ENCODE measurements at places on chromosomes 11 and 22.

DNA sequence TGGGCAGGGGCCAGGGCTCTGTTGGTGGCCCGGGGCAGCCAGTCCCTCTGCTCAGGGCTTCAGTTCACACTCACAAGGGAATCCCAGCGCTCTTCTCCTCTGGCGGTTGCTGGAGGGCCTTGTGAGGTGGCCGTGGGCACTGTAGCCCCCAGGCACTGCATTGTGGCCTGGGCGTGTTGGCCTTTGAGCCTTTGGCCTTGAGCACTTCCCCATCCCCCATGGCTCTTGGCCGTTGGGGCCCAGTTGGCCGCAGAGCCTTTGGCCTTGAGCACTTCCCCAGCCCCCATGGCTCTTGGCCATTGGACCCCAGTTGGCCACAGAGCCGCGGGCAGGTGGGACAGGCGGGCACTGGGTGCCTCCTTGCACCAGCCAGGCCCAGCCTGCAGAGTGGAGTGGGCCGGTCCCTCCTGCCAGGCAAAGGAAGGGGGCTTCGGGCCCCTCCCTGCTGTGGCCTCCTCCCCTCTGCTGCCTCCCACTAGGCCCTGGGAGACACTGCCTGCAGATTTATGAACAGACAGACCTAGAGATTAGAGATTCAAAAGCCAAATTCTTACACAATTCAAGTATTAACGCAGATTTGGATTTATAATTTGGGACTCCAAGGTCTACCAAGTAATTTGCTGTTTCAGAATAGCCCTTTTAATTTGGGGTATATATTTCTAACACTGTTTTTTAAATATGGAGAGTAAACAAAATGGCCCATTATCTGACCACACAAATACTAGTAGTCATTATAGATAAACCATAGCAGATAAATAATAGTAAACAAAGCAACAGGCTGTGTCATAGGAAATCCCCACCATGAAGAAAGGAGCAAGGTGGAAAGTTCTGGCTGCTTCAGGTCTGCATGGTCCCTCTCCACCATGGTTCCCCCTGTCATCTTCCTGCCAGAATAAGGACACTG, 18.2 kb upstream of the TXNRD2 start:
- no peak for DNase-seq

DNA sequence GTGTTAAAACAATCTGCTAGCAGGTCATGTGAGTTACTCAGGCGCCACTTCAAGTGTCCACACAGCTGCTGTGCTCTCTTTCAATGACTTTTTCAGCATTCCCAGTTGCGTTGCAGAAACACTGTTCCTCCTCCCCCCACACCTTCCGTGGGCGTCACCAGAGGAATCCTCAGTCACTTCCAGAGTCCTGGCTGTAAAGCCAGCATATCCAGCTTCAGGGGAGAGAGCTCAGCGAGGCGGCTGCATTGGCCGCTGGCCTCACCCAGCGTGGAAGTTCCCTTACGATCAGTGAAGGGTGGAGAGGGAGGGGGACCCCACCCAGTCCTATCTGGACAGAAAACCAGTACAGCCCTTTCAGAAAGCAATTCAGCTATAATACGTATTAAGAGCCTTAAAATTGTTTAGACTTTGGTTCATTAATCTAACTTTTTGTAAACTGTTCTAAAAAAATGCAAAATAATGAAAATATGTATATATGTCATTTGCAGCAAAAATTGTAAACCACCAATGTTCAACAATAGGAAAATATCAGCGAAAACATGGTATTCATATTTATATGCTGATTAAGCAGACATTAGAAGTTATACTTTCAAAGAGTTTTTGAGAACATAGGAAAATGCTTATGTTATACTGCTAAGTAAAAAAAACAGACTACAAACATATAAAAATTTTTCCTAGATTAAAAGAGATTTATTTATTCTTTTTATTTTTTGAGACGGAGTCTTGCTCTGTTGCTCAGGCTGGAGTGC, 2.8 kb upstream of the ANO9 start:
- DNase-seq = no peak

GRCh38 chr22:22215659-22216449, 28.7 kb upstream of the VPREB1 start:
- DNase-seq = no peak

DNA sequence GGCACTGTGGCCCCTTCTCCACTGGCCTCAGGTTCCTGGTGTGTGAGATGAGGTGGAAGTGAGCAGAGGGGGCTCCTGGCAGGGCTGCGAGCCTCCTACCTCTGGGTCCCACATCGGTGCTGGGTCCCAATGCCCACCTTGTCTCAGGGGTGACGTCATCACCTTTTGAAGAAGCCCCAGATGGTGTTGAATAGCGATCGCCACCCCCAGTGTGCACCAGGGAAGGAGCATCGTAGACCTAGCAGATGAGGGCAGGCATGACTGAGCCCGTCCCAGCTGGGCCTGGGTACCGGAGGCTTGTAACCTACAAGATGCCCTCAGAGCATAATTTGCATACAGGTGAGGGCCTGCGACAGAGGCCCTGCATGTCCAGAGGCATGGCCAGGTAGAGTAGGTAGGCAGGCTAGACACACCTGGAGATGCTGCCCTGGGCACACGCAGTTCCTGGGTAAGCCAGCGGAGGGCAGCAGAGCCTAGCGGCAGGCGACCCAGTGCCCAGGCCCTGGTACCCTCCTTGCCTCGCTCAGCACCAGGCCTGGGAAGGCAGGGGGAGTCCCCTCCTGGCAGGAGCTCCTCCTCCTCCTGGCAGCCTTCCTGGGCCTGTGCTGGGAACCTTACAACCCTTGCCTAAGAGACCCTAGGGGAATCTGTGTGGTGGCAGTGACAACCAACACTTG, 52.5 kb downstream of the TPCN2 start:
- peak; percentile 49 for DNase-seq

- no peak for DNase-seq
Measured at GRCh38 chr11:60718524-60719316, 5.8 kb upstream of the MS4A18 start.

- DNase-seq = no peak
Measured at GRCh38 chr11:68855205-68855981, 13.7 kb upstream of the CPT1A start.

- no peak for DNase-seq
Measured at GRCh38 chr22:46234969-46235368, 15.1 kb downstream of the CDPF1 start.

GRCh38 chr22:42431401-42432019, 693 bp downstream of the NFAM1 start:
- DNase-seq = no peak

- no peak for DNase-seq
Measured at GRCh38 chr11:131748151-131749050, 378.0 kb downstream of the NTM start.

GRCh38 chr11:72798361-72798760, 4.5 kb upstream of the STARD10 start:
- no peak for DNase-seq

DNA sequence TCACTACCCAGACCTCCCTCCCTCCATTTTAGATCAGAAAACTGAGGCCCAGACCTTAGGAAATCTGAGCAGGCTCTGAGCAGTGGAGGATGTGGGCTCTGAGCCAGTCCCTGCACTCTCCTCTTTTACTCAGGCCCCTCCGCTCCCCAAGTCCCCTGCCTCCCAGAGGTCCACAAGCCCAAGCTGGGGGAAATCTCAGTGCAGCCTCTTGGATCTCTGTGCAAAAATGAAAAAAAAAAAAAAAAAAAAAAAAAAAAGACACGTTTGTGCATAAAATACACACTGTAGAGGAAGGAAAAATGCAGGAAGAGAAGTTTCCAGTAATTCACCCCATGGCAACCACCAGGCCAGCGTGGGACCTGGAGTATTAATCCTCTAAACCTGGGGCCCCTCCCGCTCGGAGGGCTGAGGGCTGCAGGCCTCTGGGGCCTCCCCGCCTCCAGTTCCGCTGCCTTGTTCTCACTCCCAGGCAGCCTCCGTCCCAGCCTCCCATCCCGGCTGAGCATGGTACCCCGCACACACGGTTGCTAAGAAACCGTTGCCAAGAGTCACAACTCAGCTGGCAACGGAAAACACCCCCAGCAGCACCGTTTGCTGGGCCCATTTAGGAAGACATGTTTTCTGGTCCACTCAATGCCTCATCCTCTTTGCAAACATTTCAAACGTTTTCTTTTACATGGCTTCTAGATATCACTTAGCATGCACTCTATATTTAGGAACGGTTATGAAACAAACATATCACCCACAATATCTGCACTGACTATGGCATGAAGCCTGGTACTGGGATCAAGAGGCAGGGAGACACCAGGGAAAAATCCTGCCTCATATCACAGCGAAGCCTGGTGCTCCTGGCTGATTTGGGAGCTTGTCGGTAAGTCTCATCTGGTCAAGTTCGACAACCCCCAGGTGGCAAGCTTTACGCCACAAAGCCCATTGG, 227.5 kb downstream of the CTTN start:
- DNase-seq = no peak

DNA sequence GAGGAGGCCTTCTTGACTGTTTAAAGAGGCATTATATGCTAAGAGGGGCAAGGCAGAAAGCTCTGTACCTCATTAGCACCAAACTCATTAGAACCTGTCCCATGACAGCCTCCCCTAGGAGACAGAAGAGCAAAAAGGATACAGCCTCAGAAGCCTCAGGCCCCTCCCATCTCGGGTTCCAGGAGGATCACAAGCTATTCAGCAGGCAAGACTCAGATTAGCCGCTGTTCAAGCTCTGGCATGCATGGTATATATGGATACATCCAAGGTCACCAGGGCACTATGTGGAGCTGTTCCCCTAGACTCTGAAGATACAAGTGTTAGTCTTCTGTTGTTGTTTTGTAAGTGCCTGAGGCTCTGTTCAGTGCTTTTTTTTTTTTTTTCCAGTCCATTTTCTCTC, 32.1 kb downstream of the ATXN10 start:
- no peak for DNase-seq

DNA sequence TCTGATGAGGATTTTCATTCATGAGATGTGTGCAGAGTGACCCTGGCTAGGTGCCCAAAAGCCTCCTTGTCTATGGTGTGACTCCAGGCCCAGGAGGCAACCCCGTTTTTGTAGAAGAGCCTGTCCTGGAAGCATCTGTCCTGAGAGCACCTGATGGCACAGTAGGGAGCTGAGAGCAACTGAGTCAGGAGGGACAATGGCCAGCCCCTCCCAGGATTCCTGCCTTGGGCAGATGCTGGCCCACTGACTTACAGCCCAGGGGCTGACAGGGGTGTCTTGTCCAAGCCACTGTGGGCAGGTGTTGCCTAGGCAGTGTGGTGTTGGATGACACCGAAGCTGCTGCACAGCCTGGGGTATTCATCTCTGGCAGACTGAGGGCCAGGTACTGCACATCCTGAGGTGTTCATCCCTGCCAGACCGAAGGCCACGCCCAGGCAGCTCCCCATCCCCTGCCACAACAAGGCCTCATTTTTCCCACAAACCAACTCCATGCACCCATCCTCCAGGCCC, 3.2 kb upstream of the RFPL2 start:
- DNase-seq = no peak

GRCh38 chr11:31601635-31602282, 92.2 kb downstream of the ELP4 start:
- DNase-seq = no peak

- no peak for DNase-seq
Measured at GRCh38 chr11:47248304-47248663, 330 bp downstream of the ACP2 start.

DNA sequence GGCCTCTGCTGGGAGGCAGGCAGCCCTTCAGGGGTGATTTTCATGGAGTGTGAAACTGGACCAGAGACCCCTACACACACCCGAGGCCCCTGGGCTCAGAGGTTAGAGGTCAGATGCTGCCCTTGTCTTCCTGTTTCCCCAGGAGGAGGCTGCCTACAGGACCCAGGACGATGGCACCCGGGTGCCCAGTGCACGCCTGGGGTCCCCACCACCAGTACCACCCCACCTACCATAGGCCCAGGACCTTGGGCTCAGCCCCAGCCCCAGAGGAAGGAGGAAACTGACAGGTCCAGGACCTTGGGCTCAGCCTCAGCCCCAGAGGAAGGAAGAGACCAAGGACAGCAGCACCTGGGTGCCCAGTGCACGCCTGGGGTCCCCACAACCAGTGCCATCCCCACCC, 79.2 kb downstream of the BRD1 start:
- no peak for DNase-seq

DNA sequence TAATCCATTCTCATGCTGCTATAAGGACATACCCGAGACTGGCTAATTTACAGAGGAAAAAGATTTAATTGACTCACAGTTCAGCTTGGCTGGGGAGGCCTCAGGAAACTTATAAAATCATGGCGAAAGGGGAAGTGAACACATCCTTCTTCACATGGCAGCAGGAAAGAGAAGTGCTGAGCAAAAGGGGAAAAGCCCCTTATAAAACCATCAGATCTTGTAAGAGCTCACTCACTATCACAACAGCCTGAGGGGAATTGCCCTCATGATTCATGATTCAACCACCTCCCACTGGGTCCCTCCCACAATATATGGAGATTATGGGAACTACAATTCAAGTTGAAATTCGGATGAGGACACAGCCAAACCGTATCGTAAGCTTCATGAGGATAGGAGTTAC, 3.8 kb upstream of the CYB5R2 start:
- no peak for DNase-seq

GRCh38 chr11:818396-819128, at the start of gene PNPLA2:
PNPLA2 (plus strand) TSS chr11:818914; CDS start chr11:819719, 805 bp downstream.
- no peak for DNase-seq

- no peak for DNase-seq
Measured at GRCh38 chr22:16956290-16956689, 51.7 kb downstream of the GAB4 start.

GRCh38 chr22:46971099-46971763, 208.8 kb downstream of the TBC1D22A start:
- DNase-seq = no peak

DNA sequence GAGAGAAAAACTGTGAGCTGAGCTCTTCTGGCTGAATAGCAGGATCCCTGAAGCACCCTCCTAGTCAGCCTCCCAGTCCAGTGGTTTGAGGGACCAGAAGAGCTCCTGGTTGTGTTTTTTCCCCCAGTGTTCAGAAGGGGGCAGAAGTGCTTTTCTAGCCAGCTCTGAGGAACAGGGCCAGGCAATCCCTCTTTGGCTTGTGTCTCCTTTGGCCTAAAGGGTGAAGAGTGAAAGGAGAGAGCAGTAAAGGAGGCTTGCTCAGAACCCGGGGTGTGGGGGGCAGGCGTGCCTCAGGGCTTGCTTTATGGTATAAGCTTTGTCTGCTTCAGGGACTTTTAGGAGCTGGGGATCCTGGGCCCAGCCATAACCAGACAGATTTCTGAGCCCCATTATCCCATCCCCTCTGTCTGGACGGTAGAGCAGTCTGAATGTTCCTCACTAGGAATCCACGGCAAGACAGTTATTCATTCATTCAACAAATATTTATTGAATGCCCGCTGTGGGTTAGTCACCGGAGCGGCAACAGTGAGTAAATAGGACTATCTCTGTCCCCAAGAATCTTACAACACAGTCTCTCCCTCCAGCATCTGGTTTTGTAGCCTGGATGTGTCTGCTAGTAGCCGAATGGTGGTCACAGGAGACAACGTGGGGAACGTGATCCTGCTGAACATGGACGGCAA, 14.5 kb downstream of the ACP2 start:
- DNase-seq = no peak

- no peak for DNase-seq
Measured at GRCh38 chr11:119472186-119472855, 49.3 kb upstream of the THY1 start.

- DNase-seq = no peak
Measured at GRCh38 chr11:45091563-45092403, 54.7 kb upstream of the PRDM11 start.

- no peak for DNase-seq
Measured at GRCh38 chr11:14094481-14095037, 132.0 kb downstream of the SPON1 start.

- DNase-seq = no peak
Measured at GRCh38 chr11:33445761-33446161, 188.6 kb downstream of the HIPK3 start.

GRCh38 chr11:75428281-75428724, 4.7 kb downstream of the KLHL35 start:
- DNase-seq = peak; percentile 30

- DNase-seq = no peak
Measured at GRCh38 chr11:35250621-35251020, 111.7 kb downstream of the CD44 start.
